ENCODE measurements at places on chromosomes 16 and 17. TPM values are rescaled to one million over a fixed set of nuclear protein-coding genes. Genes with fewer than 3 reads are reported as not detected.

The KRT27 gene
- not detected for total RNA-seq

The HBA1 gene
- not detected for total RNA-seq

The TBX6 gene
- total RNA-seq: 3.6 TPM

The KRTAP1-5 gene
- total RNA-seq: not detected

The OTOP2 gene
- not detected for total RNA-seq

DNA sequence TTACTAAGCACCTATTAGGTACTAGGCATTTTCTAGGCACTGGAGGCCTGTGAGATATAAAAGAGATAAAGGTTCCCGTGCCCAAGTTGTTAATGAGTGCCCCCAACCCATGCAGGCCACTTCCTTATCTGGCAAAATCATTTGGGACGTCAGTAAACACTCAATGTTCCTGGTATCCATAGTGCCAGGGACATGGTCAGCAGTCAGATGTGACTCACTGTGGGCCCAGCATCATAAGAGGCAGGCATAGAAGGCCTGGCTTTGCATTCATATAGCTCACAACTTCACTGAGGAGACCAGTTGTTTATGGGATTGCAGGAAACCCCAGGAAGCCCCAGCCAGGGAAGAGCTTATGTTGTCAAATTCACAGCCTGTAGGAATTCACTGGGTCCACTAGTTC, 81.1 kb downstream of the MRC2 start:
- DNase-seq: no peak

GRCh38 chr17:58388302-58389190, 28.8 kb downstream of the RNF43 start:
- DNase-seq: no peak

DNA sequence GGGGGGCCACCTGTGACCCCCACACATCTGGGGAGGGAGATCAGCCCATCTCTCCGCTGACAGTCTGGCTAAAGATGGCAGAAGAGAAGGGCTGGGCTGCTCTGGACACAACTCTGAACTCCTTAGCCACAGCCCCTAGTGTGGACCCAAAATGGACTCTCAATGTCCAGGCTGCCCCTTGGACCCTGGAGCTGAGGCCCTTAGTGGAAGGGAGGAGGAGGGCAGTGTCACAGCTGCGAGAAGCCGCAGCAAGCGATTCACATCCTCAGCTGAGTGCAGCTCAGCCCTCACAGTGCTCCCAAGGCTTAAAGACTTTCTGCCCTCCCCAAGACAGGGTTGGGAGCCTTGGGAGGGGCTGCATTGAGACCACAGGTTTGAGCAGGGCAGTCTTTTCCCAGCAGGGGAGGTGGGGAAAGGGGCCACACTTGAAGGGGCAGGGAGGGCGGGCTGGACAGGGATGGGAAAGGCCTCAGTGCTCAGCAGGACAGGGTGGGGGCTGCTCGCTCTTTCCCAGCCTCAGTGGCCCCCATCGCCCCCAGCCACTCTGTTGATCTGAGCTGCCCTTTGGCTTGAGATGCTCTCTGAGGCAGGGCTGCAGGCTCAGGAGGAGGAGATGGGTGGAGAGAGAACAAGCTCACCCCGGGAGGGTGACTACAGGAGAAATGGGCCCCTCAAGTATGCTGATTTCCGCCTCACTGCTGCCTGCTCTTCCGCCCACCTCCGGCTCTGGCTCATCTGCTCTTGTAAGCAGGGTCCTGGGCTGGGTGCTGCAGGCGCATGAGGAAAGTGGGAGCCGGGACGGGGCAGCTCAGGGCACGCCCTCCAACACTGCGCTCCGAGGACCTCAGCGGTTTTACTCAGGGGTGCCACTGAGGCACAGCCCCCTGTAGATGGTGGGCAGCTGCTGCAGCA, 50.9 kb upstream of the MTSS2 start:
- peak; percentile 51 for DNase-seq

DNA sequence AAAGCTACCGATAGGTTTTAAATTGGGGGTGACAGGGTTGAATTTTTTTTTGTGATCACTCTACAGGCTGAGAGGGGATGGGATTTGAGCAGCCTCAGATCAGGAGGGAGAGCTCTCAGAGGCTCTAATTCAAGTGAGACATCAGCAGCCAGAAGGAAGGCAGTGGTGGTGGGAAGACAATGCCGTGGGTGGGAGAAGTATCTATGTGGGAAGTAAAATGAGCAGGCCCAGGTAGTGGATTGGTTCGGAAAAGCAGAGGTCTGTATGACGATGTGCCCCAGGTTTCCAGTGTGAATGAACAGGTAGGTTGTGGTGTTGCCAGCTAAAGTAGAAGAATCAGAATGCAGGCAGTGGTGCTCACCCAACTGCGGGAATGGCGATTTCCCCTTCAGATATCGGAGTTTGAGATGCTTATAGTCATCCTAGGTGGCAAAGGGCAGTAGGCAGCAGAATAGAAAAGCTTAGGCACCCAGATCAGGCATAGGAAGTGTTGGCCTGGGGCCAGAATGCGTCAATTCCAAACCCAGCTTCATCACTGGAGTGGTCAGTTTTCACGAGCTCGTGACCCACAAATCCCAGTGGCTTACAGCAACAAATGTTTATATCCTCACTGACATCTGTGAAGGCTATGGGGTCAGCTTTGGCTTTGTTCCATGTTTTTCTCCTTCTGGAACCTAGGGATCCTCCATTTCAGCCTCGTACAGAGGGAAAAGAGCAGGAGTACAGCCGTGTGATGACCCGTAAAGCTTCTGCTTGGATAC, 24.0 kb downstream of the MEOX1 start:
- no peak for DNase-seq

GRCh38 chr17:83121921-83122820, 42.8 kb downstream of the METRNL start:
- DNase-seq: no peak

- DNase-seq: no peak
Measured at GRCh38 chr17:55321427-55322060, 56.8 kb downstream of the HLF start.

DNA sequence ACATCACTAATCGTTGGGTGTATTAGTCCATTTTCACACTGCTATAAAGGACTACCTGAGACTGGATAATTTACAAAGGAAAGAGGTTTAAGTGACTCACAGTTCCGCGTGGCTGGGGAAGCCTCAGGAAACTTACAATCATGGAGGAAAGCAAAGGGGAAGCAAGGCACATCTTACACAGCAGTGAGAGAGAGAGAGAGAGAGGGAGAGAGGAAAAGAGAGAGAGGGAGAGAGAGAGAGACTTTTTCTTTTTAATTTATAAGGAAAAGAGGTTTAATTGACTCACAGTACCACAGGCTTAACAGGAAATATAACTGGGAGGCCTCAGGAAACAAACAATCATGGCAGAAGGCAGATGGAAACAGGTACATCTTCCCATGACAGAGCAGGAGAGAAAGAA, 41.7 kb downstream of the CNGB1 start:
- no peak for DNase-seq

GRCh38 chr16:22874394-22874793, 60.4 kb downstream of the HS3ST2 start:
- no peak for DNase-seq

DNA sequence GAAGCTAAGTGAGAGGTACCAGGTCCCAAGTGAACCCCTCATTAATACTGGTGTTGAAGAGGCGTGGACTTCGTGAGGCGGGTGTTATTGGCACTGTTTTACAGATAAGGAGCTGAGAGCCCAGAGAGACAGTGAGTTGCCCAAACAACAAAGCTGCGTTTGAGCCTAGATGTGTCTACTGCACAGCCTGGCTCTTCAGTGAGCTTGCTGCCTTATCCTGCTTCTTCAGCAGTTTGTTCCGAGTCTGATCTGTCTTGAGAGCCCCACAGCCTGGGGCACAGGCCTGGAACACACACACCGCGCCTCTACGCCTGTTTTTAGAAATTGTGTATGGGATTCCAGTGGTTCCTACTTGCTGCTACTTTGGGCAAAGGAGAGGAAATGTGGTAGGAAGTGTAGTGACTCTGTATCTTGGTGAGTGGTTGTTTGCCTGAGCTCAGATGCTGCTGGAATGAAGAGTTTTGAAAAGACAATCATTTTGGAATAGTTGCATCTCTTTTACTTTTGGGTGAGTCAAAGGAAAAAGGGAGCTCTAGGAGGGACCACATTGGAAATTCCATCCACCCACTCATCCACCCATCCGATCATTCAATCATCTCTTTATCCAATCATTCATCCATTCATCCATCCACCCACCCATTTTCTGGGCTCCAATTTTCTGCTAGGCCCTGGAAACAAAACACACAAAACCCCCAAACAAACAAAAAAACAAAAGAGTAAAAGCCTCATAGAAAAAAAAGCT, 22.3 kb upstream of the PLCG2 start:
- DNase-seq: no peak

DNA sequence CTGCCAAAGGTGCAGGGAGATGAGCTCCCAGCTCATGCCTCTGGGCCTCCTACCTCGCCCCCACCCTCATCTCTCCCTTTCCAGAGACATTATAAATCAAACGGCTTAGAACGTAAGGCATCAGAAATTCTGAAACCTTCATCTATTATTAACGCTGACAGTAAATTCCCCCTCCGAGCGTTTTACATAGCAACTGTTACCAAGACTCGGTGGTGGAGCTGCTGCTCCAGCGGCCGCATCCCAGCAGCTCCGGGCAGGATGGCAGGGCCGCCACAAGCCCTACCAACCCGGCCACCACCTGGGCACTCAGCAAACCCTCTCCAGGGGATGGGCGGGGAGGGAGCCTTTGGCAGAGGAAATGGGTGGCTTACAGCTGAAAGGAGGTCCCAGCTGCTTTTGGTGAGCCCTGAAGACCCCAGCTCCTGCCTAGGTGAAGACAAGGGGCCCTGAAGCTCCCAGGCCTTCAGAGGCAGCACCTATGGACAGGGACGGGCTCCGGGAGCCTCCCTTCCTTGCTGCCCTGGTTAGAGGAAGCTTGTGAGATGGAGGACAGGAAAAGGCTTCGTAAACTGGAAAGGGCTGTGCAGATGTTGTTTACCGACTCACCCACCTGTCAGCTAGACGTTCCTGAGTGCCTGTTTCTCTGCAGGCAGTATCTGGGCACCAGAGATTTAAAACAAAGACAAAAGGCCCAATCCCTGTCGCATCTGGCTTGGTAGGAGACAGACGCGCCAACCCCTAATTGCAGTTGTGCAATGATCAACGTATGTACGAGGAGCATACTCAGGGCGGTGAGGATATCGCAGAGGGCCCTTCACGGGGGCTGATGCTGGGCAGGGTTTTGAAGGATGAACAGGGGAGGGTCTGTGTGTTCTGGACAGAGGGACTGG, 76.9 kb downstream of the RAI1 start:
- no peak for DNase-seq

GRCh38 chr17:69634844-69635243, 220.3 kb downstream of the MAP2K6 start:
- DNase-seq: no peak

DNA sequence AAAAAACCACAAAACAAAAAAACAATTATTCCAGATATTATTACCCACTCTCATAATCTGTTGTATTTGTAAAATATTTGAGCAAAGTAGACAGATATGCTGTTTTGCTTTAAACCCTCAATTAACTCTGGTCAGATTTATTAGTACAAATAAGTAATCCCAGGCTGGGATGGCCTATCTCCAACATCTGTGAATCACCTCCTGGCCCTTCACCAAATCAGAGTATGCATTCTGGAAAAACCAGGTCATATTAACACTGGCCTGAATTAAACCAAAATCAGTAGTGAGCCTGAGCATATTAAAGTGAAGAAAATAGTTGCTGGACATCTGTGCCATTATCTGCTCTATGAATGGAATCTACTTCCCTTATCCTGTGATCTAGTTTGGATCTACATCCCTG, 41.0 kb downstream of the STAT3 start:
- DNase-seq: no peak

- peak; percentile 68 for DNase-seq
Measured at GRCh38 chr16:3131755-3132377, 3.0 kb upstream of the ZNF213 start.

- DNase-seq: no peak
Measured at GRCh38 chr17:79046916-79047280, 22.9 kb downstream of the C1QTNF1 start.

DNA sequence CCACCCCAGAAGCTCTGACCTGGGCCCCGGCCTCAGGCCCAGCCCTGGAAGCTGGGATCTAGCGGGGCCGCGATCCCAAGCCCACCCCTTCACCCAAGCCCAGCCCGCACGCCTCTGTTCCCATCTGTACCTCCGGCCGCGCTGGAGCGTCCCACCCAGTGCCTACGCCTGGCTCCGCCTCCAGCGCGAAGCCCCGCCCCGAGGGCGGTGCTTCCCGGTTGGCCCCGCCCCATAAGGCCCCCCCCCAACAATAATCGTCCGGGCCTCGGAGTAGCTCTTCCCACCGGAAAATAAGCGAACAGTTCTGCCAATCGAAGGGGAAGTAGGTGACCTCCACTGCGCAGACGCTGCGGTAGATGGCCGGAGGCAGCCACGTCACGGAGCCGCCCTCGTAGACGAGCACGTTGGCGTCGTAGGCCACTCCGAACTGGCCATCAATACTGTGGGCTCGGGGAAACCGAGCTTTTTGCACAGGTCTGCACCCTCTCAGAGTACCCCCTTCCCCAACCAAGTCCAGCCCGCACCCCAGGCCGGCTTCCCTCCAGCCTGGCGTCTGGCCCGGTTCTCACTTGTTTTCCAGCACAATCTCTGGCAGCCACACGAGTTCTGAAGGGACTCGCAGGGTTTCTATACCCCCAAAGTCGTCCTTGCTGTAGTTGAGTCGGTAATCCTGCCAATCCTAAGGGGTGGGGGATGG, 1.1 kb downstream of the CHRNE start:
- DNase-seq: no peak

GRCh38 chr17:20314834-20315233, 152.5 kb downstream of the LGALS9B start:
- DNase-seq: no peak

DNA sequence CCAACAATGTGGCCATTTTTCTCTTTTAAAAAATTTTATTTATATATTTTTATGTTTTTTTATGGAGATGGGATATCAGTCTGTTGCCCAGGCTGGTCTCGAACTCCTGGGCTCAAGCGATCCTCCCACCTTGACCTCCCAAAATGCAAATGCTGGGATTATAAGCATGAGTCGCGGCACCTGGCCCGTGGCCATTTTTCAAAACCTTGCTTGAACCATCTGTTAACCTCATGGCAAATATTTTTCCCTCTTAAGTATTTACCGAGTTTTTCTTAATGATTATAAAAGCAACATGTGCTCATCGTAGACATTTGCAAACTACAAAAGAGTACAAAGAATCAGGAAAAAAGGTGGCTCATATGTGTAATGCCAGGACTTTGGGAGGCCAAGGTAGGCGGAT, 127.6 kb downstream of the ABCC6 start:
- DNase-seq: no peak

- DNase-seq: no peak
Measured at GRCh38 chr17:77735566-77736198, 222.8 kb upstream of the TNRC6C start.

DNA sequence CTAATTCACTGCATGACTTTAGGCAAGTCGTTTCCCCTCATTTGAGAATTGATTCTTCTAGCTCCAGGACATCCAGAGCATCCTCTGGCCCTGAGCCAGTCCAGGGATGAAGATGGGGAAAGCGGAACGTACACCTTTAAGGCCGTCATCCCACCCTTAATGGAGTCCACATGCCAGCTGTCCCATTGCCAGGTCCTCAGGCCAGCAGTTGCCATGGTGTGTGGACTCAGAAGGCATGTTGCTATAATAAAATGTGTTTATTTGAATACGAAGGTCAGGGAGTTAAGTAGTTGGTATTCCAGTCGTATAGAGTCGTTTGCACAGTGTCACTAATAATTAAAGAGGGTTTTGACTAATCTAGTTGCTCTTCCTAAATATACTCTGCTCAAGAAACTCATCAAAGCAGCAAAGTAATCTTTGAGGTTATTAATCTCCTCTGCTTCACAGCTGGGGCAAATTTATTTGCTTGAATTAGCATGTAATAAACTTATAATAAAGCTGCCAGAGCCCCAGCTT, 30.4 kb downstream of the CCDC182 start:
- no peak for DNase-seq

GRCh38 chr17:28597606-28598383, 1.0 kb downstream of the SPAG5 start:
- no peak for DNase-seq

Measured in activated naive CD4-positive, alpha-beta T cell treated with anti-CD3 and anti-CD28 coated beads for 36 hours (primary cell).